Suprapubic skin (tissue), 4 donors: ENCODE measurements at places on chromosomes 12 and 14. TPM values are rescaled to one million over a fixed set of nuclear protein-coding genes. Genes with fewer than 3 reads are reported as not detected.

DNA sequence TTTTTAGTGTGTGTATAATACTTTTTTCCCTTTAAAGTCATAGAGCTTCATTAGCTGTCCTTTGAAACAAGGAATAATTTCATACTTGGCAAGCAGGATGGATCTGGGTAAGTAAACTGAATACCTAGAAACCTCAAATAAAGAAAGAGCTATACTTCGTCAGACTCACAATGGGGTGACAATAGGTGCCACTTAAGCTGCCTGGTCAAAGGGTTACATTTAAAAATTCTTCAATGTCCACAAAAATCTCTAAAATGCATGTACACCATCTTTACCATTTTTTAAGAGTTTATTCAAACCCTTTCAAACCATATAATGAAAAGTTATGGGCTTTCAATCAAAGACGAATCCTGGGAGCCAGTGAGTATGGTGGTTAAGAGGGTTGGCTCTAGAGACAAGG is 3.1 kb downstream of the GIT2 start:
- no peak for DNase-seq

GRCh38 chr12:46395388-46395787 is 22.8 kb upstream of the SLC38A2 start:
- no peak for DNase-seq

DNA sequence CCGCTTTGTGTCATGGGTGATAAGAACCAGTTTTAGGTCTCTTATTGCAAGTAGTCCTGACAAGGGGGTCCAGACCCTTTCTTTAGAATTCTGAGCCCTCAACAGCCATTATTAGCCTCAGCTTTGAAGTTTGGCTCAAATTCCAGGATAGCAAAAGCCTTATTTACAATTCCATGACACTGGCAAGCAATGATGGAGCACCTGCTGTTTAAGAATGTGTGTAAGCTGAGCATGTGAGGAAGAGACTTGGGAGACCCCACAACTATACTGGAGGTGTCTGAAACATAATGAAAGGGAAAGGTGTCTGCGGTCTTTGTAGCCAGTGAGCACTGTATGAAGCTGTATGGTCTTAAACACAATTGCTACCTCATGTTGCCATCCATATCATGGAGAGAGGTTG is 119.8 kb downstream of the TBX5 start:
- DNase-seq: no peak

DNA sequence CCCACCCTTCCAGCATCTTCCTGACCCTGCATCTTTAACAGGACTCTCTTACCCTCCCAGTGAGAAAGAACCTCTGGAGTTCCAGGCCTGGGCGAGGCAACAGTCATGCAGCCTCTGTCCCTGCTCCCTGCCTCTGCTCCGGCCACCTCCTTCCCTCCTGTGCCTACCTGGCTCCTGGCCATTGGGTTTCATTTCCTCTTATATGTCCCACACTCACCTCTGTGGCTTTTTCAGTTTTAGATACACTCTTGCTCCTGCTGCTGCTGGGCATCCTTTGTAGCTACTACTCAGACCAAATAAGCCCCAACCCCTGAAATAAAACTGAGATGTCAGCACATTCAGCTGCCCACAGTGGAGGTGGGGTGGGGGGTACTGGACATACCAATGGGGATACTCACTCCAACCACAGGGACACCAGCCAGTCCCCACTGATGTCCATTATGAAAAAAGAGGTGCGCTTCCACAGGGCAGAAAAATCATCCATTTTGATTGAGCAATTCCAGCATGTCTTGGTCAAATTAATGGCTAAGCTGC is 99.1 kb upstream of the NRXN3 start:
- DNase-seq: no peak

- peak; percentile 91 for DNase-seq
These were observed at the start of gene KRT80 for GRCh38 chr12:52191841-52192791. KRT80 (minus strand) TSS chr12:52192014; CDS start chr12:52191902, 112 bp downstream.

DNA sequence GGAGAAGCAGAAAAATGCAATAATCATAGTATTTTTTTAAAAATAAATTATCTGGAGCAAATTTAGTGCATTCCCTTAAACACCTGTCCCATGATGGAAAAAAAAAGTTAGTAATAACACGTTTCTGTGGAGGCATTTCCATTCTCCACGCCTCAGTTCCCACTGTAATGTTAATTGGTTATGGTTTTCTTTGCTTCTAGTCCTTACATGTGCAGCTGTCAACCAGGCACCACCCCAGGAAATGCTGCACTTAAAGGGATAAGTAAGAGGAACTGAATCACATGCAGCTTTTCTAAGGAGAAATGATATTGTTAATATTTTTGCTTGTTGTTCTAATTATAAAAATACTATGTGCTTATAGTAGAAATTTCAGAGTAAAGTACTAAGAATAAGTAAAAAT is 240.3 kb downstream of the ZFP36L1 start:
- no peak for DNase-seq

DNA sequence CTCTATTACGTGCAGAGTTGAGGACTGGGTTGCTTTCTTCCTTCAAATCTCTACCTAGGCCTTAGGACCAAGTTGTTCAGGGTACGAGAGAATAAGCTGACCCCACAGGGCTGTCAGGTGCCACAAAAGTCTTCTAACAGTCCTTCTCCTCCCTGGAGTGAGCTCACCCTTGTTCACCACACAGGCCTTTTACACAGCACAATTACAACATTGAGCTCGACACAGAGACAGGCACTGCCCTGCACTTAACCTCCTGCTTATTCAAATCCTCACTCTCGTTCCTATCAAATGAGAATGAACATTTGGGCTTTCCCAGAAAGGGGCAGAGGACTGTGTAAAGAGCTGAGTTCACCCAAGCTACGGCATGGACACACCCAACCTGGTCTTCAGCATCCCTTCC is 2.4 kb downstream of the GALNT6 start:
- no peak for DNase-seq

DNA sequence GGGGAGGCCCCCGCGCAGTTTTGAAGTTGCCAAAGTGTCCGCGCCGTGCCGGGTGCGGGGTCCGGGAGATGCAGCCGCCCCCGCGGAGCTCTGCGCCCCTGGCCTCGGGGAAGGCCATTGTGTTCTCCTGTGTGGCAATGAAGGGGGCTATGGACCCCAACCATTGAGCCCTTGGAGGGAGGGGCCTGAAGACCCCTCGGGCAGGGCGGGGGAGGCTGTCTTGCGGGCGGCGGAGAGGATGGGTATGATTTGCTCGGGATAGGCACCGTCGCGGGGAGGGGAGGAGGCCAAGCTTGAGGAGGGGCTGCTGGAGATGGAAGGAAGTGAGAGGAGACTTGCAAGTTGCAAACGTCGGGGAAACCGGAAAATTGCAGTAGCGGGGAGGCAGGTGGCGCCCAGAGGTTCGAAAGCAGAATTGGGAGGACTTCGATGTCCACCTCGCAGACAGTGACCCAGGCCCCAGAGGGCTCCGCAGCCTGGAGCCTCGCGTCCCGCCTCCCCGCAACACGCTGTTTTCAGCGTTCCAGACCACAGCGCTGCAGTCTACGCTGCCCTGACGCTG is 25.4 kb downstream of the BCL11B start:
- no peak for DNase-seq

Gene CLEC4D
- total RNA-seq: not detected

Gene TOMM20L
- total RNA-seq: 2.7 TPM

Gene TAS2R43
- not detected for total RNA-seq

Gene NUP37
- total RNA-seq: 19.2 TPM

Gene SLC4A8
- not detected for total RNA-seq

Gene ANO4
- total RNA-seq: not detected

Gene PLCZ1
- not detected for total RNA-seq

Gene SCN8A
- total RNA-seq: 0.56 TPM
